ENCODE measurements at places on chromosomes 3 and 15.

GRCh38 chr3:178505832-178506231, 30.4 kb upstream of the KCNMB2 start:
- no peak for DNase-seq

- peak; percentile 60 for DNase-seq
Observed at GRCh38 chr3:194779729-194780224, 94.1 kb downstream of the FAM43A start.

DNA sequence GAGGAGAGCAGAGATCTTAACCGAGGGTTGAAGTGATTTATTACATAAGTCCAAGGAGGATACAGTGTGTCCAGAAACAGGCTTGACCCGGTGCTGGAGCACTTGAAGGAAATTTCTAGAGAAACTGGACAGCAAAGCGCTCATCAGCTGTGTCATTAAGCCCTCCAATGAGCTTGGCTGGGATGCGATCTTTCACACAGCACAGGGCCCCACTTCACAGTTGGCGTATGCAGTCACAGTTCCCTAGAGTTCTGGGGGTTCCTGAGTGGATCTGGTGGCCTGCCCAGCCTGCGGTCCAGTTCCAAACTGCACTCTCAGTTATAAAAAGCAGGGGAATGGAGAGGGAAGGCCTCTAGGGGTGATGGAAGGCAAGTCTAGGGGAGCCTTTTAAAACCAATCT, 13.6 kb downstream of the ST8SIA2 start:
- DNase-seq, result no peak

- DNase-seq, result no peak
Observed at GRCh38 chr15:80464951-80465625, 60.9 kb downstream of the ARNT2 start.

GRCh38 chr3:123080864-123081562, 14.2 kb downstream of the PDIA5 start:
- no peak for DNase-seq

- no peak for DNase-seq
Observed at GRCh38 chr3:46059432-46059831, 32.1 kb upstream of the XCR1 start.

GRCh38 chr15:47399100-47399499, 318.2 kb upstream of the SEMA6D start:
- DNase-seq, result no peak

- no peak for DNase-seq
Observed at GRCh38 chr15:49610157-49610918, 10.3 kb downstream of the FAM227B start.

- DNase-seq, result peak; percentile 70
Observed at GRCh38 chr3:150062492-150062891, 91.8 kb upstream of the PFN2 start.

- no peak for DNase-seq
Observed at GRCh38 chr3:64179860-64180259, 45.4 kb downstream of the PRICKLE2 start.

GRCh38 chr3:55445551-55445950, 41.6 kb downstream of the WNT5A start:
- DNase-seq, result no peak

DNA sequence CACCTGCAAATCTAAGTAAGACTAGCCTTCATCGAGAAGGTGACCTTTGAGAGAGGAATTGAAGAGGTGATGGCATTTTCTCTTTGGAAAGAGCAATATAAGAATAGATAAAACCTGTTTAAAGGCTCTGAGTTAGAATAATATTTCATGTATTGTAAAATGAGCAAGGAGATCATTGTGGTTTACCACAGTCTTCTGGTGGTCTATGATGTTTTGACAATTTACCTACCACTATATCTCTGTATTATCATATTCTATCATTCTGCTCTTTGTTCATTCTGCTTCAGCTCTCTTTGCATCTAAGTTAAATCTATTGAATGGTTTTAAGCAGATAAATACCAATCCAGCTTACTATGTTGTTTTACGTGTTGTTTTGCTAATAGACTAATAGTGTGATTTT, 982.3 kb downstream of the SI start:
- no peak for DNase-seq

DNA sequence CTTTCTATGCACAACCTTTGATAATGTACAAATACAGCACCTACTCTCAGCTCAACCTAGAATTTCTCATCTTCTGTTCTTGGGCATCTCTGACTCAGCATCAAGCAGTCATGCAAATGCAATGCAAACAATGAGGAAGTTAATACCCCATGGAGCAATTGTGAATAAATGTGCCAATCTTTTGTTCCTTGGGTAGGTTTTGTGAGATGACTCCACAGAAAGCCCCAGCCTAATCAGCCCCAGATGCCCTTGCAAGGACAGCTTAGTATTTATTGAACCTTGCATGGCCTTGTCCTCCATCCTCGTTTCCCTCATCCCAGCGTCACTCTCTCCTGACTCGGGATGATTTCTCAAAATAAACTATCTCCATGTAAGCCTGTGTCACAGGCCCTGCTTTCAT, 494.7 kb upstream of the NECTIN3 start:
- peak; percentile 71 for DNase-seq

DNA sequence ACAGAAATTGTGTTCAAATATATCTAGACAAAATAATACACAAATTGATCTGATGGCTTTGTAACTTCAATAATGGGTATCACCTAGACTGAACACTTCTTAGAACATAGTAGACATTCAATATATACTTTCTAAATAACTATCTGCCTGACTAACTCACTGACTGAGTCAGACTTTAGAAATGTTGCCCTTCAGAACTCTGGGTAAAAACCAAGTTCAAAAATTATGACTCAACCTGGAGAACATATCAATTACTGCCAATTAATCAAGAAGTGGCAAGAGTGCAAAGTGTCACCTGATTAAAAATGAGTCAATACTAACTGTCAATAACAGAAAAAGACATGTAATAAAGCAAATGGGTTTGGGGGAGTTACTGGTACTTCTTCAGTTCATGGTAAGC, 144.6 kb upstream of the TMCO5A start:
- peak; percentile 56 for DNase-seq

DNA sequence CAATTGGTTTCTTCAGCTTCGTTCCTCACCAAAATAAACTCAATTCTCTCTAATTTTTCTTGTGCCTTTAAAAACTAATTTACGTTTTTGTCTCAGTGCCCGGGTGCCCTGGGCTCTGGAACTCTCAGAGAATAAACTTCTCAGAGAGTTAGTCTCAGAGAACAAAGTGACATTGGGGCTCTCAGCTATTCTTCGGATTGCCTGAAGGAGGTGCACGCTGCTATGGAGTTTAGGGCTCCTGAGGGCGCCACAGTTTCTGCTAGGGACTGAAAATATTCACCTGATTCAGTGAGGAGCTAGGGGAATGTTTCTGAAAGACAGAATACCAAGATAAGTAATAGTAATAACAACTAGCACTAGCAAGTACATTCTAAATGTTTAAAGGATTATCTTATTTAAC, 22.7 kb downstream of the ZIC4 start:
- DNase-seq, result no peak

DNA sequence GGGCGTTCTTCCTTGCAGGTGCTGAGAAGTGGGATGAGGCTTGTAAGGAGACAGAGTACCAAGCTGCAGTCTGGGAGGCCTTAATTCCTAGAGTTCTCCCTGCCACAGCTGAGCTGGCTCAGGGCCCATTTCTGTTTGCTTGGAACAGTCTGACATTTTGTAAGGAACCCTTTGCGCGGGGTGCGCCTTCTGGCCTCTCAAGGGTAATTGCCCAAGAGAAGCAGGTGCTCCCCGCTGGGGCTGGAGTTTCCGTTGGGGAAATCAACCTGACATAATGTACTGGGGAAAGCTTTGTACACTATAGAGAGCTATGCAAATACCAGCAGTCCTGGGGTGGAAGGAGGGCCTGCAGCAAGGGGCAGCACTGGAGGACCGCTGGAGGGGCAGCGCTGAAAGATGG, 83.6 kb downstream of the HMG20A start:
- no peak for DNase-seq

DNA sequence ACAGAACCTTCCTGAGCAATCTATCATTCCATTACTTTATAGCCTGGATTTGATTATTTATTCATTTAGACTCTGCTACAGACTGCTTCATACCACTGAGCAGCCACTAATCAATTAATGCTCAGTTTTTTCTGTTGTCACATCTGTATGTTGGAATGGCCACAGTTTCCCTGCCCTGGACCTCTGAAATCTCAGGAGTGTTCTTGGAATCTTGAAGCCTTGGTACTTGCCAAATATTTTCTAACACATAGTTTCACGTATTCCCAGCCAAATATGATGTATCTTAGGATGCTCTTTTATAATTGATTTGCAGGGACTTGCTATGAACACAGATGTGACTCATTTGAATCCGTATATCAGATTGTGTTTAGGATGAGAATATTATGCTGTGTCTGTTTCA, 225.8 kb downstream of the TAFA4 start:
- DNase-seq, result no peak

GRCh38 chr3:131917006-131917405, 117.8 kb downstream of the CPNE4 start:
- DNase-seq, result no peak

DNA sequence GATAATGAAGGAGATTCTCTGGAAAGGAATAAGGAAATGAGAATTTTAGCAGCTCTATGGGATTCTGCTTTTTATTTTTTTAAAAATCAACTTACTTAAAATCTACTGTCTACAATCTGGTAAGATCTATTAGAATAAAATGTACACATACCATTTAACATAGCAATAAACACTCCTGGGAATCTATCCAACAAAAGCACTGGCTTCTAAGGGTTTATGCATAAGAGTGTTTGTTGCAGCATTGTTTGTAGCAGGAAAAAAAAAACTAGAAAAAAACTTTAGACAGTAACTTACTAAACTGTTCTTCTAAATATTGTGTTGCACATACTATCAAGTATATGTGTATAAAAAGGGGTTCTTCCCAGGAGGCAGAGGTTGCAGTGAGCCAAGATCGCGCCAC, 15.7 kb upstream of the RBP1 start:
- DNase-seq, result no peak

GRCh38 chr3:172044833-172045585, 5.6 kb downstream of the FNDC3B start:
- no peak for DNase-seq

DNA sequence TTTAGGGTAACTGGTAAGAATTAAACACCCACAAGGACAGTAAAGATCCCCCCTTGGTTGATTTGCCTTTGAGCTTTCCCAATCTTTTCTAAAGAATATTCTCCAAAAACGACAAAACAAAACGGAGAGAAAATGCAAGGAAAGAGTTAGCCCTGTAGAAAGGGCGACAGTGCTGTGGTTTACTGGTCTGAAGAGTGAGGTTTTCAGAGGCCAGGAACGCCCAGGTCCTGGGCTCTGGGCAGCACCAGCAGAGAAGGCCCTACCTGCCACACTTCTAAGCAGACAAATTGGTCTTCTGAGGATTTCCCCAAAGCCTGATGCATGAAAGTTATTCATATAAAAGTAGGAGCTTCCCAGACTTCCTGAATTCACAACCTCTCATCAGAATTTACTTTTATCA, 119.3 kb downstream of the KCNMB2 start:
- no peak for DNase-seq

- no peak for DNase-seq
Observed at GRCh38 chr15:79881668-79882067, 15.1 kb downstream of the MTHFS start.

GRCh38 chr3:75294124-75294523, 370.0 kb upstream of the FRG2C start:
- peak; percentile 74 for DNase-seq

GRCh38 chr3:31882431-31882830, 98.6 kb downstream of the OSBPL10 start:
- no peak for DNase-seq

- DNase-seq, result no peak
Observed at GRCh38 chr3:57691411-57692132, 1.3 kb downstream of the DENND6A start.

GRCh38 chr3:13556207-13556606, 7.3 kb downstream of the FBLN2 start:
- DNase-seq, result no peak

DNA sequence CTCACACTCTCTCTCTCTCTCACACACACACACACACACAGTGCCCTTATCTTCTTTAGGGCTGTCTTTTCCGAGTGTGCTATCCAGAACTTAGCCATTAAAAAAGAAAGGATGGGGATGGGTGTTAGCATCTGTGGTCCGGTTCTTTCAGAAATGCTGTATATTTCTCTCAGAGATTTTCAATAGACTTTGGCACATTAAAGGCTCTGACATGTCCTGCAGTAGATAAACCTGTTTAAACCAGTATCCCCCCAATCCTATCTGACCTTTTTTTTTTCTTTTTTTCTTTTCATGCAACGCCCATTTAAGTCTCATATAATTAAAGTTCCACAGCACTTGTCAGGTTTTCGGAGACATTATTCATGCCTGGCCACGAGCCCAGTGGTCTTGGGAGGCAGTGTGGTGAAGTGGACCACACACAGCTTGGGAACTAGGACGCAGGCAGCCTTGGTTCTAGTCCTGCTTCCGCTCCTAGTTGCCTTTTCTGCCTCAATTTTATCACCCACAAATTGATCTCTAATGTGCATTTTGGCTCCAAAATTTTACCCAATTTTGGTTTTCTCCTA, 13.3 kb downstream of the CAV3 start:
- no peak for DNase-seq

GRCh38 chr3:34073111-34073510, 274.7 kb downstream of the PDCD6IP start:
- no peak for DNase-seq

- no peak for DNase-seq
Observed at GRCh38 chr3:191492601-191493000, 31.6 kb downstream of the PYDC2 start.

DNA sequence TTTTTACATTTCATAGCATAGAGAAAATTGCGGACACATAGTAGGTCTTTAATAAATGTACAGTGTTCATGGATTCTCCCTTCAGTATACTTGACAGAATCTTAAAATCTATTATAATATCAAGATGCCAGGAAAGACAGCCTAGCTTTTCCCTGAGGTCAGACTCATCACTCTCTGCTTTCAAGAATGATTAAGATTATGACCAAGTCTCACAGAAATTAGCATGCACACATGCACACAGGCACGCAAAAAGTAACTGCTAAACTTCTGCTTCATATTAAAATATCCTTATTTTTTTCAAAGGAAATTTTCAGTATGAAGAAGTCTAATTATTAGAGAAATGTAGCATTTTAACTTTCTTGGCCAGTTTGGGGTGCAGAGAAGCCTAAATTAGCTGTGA, 493.8 kb upstream of the NECTIN3 start:
- no peak for DNase-seq

GRCh38 chr3:166445865-166446264, 608.6 kb upstream of the BCHE start:
- no peak for DNase-seq

- no peak for DNase-seq
Observed at GRCh38 chr15:39517122-39517855, 63.6 kb upstream of the THBS1 start.

GRCh38 chr3:188700501-188700900, 471.3 kb upstream of the TPRG1 start:
- DNase-seq, result no peak

All from GM03348 (cell line).